Activated CD4-positive, alpha-beta T cell treated with anti-CD3 and anti-CD28 coated beads for 4 hours (primary cell): ENCODE measurements at places on chromosomes 3 and 15.

GRCh38 chr3:15458212-15458780, 30.9 kb downstream of the EAF1 start:
- no peak for DNase-seq

DNA sequence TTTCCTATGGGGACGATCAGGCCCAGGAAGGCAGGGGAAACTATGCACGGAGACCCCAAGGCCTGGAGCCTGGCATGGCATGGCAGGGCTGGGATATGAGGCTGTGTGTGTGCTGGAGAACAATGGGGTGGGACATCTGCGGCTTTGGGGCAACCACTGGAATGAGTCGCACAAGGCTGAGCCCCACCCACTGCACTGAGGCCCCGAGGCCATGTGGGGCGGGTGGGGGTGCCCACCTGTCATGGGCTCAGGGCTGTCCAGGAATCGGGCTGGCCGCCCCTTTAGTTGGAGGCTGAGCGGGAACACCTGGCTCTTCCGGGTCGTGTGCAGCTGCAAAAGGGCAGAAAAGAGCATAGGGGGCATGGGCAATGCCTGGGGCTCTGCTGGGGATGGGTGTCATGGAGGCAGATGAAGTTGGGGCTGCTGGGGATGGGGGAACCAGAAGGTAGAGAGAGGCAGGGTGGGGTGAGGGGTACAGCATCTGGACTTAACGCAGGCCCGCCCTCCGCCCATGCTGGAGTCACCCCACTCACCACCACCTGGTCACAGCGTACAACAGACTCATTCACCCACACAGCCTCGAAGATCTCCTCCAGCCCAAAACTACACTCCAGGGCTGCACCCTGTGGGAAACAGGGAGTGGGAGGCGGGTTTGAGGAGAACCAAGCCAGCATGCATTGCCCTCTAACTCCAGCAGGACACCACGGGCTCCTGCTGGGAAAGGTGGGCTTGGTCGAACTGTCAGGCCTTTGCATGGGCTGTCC, 31.1 kb downstream of the PLXND1 start:
- DNase-seq: no peak

DNA sequence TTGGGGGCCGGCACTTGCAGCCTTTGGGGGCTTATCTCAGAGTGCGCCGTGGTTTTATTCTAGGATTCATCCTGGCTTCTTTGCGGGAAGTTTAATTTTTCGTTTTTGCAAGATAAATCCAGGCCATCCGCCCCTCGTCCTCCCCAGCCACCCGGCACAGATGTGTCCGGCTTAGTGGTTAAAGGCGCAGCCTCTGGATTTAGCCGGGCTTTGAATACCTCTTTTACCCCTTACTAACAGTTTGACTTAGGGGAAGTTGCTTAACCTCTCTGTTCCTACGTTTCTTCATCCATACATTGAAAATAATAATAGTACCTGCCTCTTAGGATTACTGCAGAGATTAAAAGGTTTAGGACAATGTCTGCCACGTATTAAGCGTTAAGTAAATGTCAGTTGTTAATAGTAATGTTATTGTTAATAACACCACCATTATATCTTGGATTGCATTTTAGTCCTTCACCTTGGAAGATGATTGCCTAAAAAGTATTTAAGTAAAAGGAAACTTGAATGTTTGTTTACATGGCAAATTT, 714 bp downstream of the ECT2 start:
- DNase-seq: no peak

- DNase-seq: no peak
These were observed 3.5 kb downstream of the CHD2 start for GRCh38 chr15:92903631-92903965.

- DNase-seq: no peak
These were observed 65.5 kb downstream of the LINGO1 start for GRCh38 chr15:77567202-77567601.

- DNase-seq: no peak
These were observed 558.8 kb upstream of the ADAMTS9 start for GRCh38 chr3:65246561-65246960.

DNA sequence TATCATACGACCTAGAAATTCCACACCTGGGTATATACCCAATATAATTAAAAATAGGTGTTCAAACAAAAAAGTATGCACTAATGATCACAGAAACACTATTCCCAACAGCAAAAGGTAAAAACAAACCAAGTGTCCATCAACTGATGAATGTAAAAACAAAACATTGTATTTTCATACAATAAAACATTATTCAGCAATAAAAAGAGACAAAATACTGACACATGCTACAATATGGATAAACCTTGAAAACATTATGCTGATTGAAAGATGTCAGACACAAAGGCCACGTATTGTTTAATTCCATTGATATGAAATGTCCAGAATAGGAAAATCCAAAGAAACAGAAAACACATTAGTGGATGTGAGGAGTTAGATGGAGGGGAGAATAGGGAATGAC, 71.0 kb downstream of the RPL22L1 start:
- no peak for DNase-seq

DNA sequence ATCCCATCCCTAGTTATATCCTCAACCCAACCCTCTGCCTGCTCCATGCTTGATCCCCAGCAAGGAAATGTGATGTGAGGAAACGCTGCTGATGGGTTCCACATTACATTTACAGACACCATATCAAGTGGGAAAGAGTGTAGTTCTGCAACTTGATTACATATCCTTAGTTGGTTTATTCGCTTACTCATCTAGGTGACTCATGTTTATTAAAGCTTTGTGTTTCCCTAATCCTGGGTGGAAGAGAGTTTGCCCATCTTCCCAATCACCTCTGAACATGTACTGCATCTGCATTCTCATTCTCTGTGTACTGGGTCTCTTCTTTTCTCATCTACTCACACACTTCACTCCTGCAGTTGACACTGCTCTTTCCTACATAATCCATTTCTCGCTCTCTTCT, 91.7 kb upstream of the PDZRN3 start:
- DNase-seq: no peak

GRCh38 chr3:185851046-185851445, 26.2 kb upstream of the IGF2BP2 start:
- no peak for DNase-seq

GRCh38 chr3:87420171-87420570, 143.8 kb upstream of the POU1F1 start:
- no peak for DNase-seq

GRCh38 chr3:187954873-187955586, 198.9 kb upstream of the LPP start:
- DNase-seq: no peak

DNA sequence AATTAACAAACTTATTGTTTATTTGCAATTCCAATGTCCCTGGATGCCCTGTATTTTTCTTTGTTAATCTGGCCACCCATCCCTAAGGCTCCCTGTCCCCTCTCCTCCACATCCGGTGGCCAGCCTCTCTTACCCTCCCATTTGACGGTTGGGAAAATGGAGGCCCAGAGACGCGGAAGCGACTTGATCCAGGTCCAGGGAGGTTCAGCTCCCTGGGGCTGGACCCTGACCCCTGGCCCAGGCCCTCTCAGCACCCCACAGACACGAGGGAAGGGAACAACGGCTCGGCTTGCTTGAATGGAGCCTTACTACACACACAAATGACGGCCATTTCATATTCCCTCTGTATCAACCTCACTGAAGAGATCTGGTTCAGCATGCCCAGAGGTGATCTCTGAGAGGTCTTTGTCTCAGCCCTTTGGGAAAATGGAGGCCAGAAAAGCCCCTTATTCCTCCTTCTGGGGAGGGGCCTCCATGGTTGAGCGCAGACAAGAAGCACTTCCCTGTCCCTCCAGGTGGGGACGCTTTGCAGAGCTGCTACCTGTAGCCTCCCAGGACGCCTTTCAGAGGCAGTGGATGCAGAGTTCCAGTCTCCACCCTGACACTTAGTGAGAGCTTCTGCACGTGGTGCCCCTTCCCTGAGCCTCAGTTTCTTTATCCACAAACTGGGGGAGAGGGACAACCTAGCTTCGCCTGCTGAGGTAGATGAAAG, 82.1 kb downstream of the ATP2B2 start:
- DNase-seq: no peak

DNA sequence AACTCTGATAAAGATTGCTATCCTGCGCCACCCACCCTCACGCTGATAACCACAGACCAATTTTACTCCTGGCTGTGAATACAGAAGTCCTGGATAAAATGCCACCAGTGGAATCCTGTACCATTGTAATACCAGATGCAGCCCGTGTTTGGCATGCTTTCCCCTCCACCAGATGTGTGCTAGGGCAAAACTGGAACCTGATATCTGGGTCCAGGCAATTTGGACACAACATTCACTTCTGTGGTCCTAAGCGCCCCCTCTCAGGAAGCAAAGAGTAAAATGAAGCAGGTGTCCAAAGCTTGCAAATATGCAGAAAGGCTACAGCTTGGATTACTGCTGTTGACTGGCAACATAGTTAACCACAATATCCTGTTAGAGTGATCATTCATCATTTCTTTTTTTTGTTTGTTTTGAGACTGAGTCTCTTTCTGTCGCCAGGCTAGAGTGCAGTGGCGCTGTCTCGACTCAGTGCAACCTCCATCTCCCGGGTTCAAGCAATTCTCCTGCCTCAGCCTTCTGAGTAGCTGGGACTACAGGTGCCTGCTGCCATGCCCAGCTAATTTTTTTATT, 32.8 kb downstream of the LOXL1 start:
- no peak for DNase-seq

DNA sequence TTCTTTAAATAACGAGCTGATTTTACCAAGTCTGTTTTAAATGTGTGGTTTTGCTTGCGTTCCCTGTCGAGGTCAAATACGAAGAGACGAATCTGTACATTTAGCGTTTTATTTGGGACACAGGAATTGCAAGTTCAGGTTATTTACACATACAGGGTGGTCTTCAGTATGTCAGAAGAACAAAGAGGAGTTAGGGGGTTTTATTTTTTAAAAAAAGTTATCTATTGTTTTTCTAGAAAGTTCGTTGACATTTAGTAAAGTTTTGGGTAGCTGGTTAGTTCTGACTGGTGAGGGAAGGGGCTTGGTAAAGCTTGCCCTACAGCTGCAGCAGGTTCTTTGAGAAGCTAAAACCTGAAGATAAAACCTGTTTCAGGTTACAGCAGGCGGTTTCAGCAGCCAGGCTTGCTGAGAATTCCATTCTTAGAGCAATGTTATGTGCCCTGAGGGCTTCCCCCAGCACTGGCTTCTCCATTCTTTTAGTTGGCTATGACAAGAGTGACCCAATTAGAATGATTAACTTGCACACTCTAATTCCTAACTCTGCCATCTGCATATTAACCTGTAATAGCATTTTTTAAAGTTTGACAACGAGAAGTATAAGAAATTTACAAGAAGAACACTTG, 815 bp upstream of the ZNF280D start:
- DNase-seq: no peak

- DNase-seq: no peak
These were observed 429.0 kb upstream of the ATP11B start for GRCh38 chr3:182364323-182364722.

DNA sequence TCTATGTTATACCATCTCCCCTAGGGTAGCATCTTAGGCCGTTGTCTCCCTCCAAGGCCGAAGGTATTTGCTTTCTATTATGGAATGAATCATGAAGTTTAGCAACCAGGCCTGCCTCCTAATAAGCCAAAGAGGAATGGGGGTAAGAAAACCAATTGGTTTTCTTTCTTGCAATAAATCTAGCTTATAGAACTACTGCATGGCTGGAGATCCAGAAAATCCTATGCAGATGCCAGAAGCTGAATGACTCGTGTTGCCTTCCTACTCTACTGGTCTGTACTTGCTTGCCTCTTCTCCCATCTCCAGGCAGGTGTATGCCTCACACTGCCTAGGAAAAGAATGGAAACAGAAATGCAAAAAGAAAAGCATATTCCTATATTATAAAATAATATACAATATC, 31.1 kb upstream of the IL16 start:
- no peak for DNase-seq

DNA sequence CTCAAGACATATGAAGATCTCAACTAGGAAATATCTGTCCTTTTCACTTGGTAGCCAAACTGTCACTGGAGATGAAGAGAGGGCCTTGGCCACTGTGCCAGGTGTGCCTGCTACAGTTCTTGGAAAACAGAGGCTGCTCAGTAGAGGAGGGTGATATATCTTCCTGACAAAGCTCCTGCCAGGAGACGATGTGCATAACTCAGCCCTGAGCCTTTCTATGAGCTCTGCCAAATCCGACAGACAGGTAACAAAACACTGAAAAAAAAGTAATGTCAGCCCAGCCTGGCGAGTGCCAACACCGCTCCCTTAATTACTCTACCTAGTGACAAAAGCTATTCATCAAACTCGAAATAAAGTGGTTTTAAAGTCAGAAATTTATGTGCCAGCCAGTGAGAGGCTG, 123.2 kb downstream of the MFSD1 start:
- no peak for DNase-seq

DNA sequence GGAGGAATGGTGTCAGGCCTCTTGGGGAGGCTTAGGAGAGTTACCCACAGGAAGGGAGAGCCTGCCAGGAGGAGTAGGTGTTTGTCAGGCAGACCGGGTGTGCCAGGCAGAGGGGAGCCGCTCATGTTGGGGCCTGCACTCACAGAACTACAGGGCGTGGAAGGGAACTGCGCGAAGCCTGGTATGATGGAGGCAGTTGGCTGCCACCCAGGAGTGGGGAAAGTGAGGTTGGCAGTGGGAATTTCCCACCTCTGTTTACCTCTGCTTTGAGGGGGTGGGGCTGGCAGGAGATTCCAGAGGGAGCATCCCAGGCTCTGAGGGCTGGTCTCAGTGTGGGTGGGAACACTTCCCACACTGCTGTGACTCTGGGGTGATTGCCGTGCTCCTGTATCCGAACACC, 99.9 kb downstream of the SLCO3A1 start:
- no peak for DNase-seq

DNA sequence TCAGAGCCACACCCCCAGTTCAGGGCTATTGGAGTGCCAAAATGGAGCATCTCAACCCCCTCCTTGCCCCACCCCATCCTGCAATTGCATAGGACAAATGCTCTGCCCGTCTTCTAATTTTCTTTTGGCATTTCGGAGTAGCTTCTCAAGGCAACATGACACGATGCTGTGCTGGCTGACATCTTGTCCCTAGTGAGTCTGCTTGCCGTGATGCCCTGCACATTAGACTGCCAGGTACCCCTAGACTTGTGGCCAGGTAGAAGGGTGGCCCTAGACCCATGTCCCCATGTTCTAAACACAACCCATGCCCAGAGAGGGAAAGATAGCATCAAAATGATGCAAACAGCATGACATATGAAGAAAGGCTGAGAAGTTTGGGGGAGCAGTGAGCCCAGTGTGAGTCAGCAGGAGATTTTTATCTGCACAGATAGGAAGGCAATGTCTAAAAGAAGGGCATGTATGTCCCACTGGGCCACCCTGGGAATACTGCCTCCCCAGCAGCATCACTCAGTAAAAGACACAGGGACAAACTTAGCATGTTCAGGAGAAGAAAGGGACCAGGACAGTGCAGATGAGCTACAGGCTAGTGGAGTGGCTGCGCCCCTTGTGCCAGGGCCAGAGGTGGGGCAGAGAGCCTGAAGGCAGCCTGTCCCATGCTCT, 36.8 kb downstream of the CA12 start:
- no peak for DNase-seq

DNA sequence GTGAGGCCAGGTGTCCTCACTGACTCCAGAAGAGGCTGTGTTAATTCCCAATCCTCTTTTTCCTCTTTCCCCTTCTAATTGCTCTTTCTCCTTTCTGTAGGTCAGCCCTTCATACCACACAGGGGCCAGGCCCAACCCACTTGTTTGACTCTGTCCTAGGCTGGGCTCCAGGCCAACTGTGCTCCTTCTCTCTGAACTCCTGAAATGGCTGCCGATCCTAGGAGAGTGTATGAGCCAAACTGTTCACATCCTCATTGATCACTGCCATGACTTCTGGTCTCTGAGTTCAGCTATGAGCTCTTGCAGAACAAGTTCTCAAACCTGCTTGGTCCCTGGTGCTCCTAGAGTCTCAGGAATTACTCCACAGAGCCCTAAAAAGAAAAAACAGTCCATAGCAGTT, 145.1 kb downstream of the VGLL4 start:
- DNase-seq: no peak

- DNase-seq: no peak
These were observed 16.1 kb downstream of the FILIP1L start for GRCh38 chr3:100097919-100098783.
